ENCODE measurements at places on chromosomes 4 and X.

DNA sequence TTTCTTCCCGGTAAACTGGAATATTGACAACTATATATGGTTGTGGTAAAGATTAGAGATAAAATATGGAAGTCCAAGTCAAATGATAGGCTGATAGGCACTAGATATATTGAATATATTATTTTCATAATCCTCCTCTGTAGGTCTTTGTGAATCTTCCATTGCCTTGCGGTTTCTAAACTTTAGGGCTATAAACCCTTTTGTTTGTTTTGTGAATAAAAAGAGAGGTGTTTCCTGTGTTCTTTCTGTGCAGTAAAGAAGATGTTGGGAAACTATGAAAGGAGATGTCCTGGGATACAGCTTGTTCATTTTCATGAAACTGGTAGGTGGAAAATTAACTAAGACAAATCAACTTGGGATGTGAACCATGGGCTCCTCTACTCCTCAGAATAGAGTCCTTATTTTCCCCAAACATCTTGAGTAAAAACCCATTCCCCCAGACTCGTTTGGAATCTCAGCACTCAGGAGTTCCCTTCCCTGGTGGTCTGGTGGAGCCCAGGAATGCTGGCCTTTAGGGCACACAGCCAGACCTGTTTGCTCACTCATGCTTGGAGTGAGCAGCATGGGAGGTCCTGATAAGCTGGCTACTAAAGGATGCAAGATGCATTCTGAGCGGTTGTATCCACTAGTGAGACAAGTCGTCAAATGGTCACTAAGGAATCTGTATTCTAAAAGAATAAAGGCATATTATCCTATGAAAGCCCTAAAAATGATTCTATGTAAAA, 22.2 kb downstream of the PRDM8 start:
- no peak for DNase-seq

DNA sequence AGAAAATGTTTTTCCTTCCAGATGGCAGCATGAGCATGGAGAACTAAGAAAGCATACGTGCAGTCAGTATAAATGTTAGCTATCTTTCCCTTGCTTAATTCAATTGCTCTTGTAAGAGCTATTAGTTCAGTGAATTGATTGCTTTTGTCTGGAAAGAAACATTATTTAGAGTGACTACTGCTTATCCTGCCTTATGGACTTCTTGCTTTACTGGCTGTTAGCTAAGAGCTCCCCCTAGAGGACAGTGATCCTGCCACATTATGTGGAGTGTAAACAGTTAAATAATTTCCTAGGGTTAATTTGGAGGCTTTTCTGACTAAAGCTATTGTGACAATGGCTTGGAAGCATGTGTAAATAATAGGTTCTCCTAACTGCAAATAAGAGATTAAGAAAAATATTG, 1402.4 kb downstream of the FAM133A start:
- no peak for DNase-seq

- DNase-seq = no peak
Measured at GRCh38 chrX:15781961-15782699, 8.2 kb upstream of the ZRSR2 start.

DNA sequence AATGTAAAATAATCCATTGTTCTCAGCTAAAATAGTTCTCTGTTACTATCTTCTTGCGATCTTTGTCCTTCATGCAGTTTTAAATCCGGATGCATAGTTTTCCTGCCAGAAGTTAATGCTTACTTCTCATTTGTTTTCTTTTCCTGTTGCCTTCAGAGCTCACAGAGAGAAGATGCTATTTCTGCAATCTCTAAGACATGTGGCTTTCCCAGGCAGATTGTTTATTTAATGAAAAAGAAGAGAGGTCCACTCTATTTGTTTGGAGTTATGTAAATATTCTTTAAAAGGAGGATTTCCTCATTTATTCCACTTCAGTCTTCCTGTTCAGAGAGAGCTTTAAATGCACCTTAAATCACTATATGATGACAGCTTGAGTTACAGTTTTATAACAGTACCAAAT, 39.3 kb upstream of the HPGD start:
- no peak for DNase-seq

DNA sequence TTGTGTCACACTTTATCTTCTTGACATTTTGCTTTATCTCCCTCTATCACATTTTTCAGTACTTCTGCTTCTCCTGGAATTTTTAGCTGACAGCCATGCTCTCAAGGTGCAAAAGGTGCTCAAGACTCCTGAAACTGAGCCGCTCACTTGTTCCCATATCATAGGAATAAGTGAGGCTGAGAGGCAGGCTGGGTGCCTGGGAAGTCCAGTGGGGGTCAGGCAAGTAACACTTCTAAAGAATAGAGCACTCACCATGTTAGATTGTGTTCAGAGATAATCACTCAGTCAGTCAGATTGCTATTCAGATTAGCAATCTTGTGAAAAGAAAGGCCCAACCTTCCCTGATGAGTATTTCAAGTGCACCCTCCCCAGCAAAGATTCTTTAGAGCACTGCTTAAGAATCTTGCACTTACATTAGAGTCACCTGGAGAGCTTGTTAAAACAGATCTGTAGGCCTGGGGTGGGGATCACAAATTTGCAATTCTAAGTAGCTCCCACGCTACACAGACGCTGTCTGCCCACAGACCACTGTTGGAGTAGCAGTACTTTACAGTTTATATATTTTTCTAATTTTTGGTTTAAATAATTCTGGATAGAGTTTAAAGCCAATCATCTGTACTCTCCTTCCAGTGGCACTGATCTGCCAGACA, 23.1 kb upstream of the LRAT start:
- no peak for DNase-seq

DNA sequence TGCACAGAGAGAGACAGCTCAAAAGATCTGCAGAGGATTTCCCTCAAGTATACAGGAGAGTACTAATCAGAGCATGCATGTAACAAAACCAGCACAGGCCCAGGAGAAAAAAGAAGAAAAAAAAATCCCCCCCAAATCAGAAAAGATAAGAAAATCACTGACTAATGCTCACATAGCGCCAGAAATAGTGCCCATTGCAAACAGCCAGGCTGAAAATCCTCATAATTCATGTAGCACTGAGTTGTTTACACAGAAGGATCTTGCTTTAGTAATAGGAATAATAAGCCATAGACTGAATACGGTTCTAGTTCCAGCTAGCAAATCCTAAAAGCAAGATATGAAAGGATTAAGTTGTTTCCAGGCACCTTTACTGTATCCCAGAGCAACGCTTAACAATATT, 51.8 kb upstream of the MAGEC2 start:
- no peak for DNase-seq
